C1 segment of cervical spinal cord (tissue), 14 donors: ENCODE measurements at places on chromosomes 12 and 14.

DNA sequence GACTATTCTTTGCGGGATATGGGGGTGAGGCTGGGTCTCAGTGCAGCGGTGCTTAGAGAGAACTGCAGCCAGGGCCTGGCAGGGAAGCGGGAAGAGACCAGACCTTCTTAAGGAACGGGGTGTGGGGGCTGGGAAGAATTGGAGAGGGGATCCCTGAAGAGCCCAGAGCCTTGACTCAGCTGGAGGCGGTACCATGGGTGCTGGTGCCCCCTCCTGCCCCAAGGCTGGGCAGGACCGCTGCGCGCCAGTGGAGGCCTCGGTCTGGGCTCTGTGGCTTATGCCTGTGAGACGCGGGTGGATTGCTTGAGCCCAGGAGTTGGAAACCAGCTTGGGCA is 1.3 kb upstream of the RNU7-1 start:
- DNase-seq: no peak

DNA sequence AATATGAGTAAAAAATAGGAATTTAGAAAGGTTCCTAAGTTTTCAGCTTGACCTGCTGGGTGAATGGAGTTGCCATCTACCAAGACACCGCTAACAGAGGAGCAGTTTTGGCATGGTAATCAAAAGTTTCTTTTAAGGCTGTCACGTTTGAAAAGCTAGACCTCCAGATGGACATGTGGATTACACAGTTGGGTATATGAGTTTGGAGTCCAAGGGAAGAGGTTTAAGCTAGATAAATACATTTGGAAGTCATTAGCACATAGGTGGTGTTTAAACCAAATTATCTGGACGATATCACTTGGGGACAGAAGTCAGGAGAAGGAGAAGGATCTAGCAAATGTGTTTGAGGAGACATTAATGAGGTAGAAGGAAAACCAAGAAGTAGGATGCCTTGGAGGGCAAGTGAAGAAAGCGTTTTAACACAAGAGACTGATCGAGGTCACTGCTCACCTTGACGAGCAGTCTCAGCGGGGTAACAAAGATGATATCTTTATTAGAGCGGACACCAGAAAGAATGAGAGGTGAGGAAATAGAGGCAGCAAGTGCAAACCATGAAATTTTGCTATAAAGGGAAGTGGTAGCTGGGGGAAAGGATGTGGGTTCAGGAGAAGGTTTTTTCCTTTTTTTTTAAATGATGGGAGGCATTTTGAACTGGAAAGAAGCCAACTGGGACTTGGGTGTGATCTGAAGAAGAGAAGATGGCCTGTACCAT is 17.6 kb downstream of the PNP start:
- no peak for DNase-seq

- no peak for DNase-seq
Observed at GRCh38 chr12:56715798-56716197, 9.3 kb downstream of the NACA start.

GRCh38 chr14:30559638-30560091 is 707 bp downstream of the G2E3 start:
- DNase-seq: no peak

GRCh38 chr12:125744201-125744600 is 679.0 kb downstream of the AACS start:
- no peak for DNase-seq

- DNase-seq: no peak
Observed at GRCh38 chr12:14264316-14264715, 101.2 kb upstream of the ATF7IP start.

GRCh38 chr12:102570256-102570655 is 89.9 kb upstream of the IGF1 start:
- DNase-seq: no peak

GRCh38 chr12:21456291-21456780 is 18.9 kb downstream of the PYROXD1 start:
- DNase-seq: no peak

GRCh38 chr12:66190519-66191370 is 1.7 kb downstream of the IRAK3 start:
- DNase-seq: no peak

DNA sequence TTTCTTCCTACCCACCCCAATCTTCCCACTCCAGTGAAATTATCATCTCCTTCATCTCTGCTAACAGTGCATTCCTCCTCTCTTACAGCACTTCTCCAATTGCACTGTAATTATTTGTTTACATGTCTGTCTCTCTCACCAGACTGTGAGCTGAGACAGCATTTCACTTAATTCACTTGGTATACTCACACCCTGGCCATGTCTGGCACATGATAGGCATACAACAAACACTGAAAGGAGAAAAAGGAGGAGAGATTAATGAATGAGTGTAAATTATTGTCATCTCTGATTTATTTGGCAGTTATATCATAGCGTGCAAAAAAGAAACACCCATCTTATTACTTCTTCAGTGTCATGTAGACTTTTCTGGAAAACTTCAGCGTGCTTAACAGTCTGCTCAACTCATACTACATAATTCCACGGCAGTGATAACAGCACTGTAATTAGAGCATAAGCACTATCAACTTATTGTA is 452.3 kb downstream of the ADAMTS20 start:
- DNase-seq: no peak

DNA sequence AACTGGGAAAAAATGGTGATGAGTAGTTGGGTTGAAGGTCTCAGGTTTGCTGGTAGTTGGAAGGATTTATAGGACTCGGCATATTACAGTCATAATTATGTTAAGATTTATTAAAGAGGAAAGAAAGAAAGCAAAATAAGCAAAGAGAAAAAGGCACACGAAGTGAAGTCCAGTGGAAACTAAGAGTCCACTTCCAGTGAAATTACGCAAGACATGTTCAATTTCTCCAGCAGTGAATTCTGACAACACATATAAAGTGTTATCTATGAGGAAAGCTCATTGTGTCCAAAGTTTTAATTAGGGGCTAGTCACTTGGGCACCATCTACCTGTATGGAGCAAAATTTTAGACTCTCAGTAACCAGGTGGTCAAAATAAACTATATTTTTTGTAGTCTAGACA is 143.3 kb downstream of the CEP128 start:
- no peak for DNase-seq

DNA sequence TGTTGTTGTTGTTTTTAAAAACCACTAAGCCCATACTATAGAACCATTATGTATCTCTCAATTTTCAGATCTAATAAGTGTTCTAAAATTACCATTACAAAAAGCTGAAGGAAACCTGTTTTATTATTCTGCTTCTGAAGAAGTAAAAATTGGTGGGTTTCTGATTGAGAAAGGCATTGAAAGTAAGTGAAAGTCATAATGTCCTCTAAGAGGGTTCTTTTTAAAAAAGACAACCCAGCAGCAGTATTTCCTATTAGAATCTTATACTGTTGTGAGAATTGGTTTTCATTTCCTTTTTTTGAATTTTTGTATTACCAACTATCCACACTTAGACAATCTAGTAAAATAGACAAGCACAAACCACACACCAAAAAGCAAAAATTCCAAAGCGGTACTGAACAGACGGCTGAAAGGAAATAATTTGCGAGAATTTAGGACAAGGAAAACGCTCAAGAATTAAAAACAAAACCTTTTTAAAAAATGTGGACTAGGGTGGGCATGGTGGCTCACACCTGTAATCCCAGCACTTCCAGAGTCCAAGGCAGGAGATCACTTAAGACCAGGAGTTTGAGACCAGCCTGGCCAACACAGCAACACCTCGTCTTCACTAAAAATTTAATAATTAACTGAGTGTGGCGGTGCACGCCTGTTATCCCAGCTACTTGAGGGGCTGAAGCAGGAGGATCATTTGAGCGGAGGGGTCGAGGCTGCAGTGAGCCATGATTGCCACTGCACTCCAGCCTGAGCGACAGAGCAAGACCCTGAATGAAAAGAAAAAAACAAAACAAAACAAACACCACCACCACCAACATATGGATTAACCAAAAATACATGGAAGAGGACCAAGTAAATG is 66.7 kb upstream of the AP4S1 start:
- DNase-seq: no peak

DNA sequence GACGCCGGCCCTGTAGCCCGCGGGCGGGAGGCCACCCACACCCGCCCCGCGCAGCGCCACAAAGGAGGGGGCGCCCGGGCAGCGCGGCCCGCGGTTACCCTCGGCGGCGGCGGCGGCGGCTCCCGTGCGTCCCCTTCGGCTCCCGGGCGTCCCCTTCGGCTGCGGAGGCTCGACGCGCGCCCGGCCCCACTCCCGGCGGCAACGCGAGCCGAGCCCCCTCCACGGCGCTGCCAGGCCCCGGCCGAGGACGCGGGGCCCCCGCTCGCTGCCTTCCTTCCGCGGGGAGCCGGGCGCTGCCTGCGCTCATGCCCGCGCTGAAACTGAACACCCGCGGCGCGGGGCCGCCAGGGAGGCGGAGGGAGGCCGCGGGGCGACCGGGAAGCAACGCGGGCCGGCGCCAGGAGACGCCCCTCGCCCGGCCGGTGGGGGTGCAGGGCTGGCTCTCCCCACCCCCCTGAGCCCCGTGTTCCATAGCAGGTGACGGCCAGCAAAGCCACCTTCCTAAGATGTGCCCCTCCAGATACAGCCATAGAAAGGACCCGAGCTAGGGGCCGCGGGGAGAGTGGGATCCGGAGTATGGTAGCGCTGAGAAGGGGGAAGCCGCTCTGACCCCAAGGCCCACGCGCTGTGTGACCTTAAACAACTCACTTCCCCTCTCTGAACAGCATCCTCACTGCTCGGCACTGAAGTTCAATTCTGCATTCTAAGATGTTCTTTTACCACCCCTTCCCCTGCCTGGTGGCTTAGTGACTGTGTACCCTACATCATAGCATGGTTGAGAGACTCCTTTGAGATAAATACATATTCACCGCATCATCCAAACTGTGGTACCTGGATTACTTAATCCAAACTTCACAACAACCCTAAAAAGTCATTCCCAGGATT is 42.8 kb downstream of the KDM2B start:
- no peak for DNase-seq

DNA sequence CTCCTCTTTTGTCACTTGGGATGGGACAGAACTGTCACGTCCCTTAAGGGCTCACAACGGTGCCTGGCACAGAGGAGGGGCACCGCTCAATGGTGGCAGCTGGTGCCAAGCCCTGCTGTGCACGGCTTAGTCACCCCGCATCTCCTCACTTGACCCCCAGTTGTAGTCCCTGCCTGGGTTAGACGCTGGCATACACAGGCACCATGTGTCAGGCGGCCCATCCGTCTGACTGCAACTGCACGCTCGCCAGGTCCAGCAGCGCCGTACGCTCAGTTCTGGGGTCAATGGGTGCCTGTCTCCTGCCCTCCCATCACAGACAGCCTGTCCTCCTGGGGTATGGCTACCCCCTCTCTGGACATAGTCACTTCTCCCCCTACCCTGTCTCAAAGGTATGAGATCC is 1.6 kb upstream of the PACS2 start:
- peak; percentile 90 for DNase-seq

- no peak for DNase-seq
Observed at GRCh38 chr14:101603096-101603495, 41.8 kb downstream of the DIO3 start.

- no peak for DNase-seq
Observed at GRCh38 chr14:53670701-53671100, 285.9 kb downstream of the BMP4 start.

- DNase-seq: no peak
Observed at GRCh38 chr12:131091413-131091975, 137.8 kb downstream of the ADGRD1 start.

DNA sequence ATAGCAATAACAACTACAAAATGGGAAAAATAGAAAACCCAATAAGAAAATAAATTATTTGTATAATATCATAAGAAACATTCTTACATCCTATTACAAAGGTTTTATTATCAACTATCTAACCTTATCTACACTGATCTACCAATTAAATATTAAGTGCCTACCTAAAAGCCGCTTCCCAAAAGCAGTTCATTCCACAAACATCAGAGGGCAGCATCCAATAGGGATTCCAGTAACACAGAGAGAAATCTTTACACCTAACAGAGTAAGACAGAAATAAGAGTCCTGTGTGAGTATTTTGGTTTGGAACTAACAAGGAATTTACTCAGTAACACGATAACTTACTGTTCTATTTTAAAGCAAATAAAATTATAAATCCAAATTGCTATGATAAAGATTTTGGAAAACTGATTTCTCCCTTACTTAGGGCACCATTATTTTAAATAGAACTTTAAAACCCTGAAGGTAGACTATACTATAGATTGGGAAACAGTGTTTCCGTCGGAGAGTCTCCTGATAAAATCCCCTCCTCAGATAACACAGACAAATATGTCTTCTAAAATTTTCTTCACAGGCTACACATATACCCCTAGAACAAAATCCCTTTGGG is 15.0 kb downstream of the GXYLT1 start:
- no peak for DNase-seq

DNA sequence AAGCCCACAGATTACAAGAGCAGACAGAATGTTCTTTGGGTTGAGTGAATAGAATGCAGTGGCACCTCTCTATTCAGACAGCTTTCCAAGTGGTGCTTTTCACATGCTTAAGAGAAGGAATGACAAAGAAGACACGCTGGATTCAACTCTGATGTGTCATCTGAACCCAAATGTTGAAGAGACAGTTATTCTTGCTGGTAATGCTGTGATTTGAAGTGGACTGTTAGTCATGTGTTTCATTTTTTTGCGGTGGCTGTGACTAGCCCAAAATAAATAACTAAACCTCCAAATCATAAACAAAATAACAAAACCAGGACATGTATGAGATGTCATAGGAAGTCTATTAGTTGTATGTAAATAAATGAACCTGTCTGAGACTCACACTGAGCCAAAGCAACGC is 391.8 kb upstream of the PRICKLE1 start:
- no peak for DNase-seq

GRCh38 chr12:24895612-24896011 is 53.3 kb downstream of the BCAT1 start:
- no peak for DNase-seq

DNA sequence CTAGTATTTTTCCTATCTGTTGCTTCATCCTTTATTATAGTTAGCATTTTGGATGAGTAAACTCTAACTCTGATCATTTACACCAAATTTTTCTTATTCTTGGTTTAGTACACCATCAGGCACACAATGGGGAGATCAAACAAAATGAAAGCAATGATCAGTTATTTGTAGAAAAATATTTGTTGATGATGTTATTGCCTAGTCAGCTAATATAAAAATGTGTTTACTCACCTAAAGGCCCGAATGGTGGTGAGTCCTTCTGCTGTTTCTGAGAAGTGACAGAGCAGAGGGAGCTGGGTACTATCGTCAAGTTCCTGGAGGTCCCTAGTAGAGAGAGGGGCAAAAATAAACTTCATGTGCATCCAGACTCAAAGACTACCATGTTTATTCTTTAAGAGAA is 63.3 kb upstream of the KCNJ8 start:
- DNase-seq: no peak

DNA sequence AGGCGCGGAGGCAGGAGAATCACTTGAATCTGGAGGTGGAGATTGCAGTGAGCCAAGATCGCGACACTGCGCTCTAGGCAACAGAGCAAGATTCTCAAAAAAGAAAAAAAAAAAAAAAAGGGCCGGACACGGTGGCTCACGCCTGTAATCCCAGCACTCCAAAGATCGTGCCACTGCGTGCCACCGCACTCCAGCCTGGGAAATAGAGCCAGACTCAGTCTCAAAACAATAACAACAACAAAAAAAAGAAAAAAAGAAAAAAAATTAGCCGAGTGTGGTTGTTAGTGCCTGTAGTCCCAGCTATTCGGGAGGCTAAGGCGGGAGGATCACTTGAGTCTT is 470 bp upstream of the RPL6 start:
- no peak for DNase-seq
